Erythroblast (primary cell): ENCODE measurements at places on chromosomes 4 and X.
A peak's percentile ranks its signal among the peaks of the same experiment; 100 is the strongest.

DNA sequence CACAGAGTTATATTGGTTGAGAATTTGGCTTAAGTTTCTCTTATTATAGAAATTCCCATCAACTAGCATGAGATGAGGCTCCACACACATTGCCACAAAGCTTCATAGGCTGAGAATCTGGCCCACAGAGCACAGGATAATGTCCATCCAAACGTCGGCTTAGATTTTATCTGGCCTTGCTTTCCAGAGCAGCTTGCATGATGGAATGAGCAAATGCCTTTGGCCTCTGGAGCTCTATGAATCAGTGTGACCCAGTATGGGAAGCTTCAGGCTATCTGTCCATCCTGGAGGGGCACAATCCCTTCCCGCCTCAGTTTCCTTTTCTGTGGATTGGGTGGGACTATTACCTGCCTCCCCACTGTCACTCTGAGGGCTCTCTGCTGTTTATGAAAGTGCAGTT lies 131.5 kb upstream of the NDP start:
- no peak for DNase-seq

- DNase-seq = no peak
These were observed 1329.1 kb downstream of the PCDH18 start for GRCh38 chr4:136203199-136203598.

DNA sequence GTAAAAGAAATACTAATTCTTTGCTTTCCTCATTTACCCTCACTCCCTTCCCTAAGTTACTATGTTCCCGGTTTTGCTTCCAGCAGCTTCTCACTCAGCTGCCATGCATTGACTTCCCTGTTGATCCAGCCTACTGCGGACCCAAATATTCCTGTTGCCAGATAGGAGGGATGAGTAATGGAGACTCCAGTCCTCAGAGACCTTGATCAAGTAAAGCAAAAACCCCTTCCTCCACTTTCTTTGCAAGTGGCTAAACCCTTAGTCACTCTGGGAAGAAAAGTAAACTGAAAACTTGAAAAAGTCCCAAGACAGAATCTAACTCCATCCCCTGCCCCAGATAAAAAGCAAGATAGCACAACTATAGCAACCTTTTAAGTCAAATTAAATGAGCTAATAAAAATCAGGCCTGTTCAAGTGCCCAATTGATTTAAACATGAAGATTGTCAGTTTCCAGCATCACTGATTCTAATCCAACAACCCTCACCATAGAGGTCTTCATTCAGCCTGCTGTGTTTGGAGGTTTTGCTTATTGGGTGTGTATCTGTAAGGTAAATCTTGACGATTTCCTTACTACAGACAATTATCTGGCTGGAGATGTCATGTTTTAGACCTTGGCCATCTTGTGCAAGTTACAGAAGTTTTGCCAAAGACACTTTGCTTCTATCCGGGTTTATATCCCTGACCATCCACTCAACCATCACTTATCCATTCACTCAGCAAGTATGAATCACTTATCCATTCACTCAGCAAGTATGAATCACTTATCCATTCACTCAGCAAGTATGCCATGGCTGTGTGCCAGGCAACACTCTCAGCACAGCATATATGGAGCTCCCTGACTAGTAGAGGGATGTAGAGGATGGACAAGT lies 17.6 kb downstream of the FGFBP1 start:
- peak; percentile 2 for DNase-seq

DNA sequence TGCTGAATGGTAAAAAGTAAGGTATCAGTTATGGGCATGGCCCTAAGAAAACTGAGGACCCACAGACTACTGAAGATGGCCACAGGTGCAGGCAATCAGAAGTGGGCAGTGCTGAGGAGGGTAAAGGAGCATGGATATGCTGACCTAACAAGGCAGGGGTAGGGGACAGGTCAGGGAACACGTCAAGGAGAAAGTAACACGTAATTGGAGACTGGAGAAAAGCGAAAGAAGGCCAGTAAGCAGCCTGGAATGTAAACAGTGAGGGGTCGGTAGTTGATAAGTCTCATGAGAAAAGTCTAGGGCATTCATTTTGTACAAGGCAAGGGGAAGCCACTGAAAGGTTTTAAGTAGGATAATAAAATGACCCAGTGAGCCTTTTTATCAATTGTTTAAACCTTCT lies 153.3 kb downstream of the PRDM5 start:
- no peak for DNase-seq

GRCh38 chrX:1205681-1206611 lies 6.5 kb downstream of the CRLF2 start:
- DNase-seq = no peak

DNA sequence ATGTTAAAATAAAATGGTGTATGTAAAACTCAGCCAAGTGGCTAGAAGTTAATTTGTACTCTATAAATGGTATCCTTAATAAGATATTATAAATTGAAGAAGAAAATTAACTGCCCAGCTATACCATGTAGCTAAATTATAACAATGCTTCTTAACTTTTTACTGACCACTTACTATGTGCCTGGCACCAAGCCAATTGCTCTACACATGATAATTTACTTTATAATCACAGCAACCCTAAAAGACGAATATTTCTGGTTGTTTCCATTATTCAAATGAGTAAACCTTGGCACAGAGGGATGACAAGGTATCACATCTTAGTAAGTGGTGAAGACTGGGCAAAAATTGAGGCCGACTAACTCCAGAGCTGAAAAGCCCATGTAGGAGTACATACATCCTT lies 1506.6 kb downstream of the PCDH7 start:
- DNase-seq = no peak

DNA sequence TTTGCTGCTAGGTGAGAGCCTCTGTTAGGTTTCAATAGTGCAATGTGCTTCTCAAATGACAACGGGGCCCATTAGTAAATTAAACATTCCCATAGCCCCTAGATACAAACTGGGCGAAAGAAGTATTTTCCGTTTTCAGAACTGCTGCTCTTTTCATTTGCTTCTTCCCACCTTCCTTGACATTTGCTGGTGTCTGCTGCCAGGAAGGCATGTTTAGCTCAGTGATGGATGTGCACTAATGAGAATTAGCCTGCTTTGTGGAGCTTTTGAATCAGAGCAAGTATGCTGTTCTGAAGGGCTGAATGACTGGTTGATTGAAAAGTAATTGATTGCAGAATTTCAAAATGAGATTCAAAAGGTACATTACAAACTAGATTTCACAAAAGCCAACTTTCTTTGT lies 57.0 kb downstream of the SHROOM3 start:
- DNase-seq = no peak

GRCh38 chrX:115709039-115709438 lies 148.1 kb downstream of the PLS3 start:
- DNase-seq = no peak

GRCh38 chr4:2251795-2252529 lies 9.9 kb downstream of the MXD4 start:
- no peak for DNase-seq

DNA sequence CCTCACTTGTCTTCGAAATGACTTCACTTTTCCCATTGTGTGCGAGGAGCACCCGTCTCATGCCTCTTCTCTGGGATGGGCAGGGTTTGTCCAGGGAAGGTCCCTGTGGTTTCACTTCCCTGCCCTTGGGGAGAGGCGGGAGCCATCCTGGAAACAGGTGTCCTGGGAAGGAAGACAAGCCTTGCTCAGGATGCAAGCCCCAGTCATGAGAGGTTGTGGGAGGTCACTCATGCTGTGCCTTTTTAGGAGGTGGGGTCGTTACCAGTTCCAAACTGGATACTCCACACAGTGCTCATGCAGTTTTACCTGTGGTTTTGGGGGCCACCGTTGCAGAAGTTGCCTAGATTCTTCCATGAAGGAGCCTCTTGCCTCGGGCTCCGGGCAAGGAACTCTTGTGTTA lies 3.8 kb downstream of the RGS12 start:
- no peak for DNase-seq

DNA sequence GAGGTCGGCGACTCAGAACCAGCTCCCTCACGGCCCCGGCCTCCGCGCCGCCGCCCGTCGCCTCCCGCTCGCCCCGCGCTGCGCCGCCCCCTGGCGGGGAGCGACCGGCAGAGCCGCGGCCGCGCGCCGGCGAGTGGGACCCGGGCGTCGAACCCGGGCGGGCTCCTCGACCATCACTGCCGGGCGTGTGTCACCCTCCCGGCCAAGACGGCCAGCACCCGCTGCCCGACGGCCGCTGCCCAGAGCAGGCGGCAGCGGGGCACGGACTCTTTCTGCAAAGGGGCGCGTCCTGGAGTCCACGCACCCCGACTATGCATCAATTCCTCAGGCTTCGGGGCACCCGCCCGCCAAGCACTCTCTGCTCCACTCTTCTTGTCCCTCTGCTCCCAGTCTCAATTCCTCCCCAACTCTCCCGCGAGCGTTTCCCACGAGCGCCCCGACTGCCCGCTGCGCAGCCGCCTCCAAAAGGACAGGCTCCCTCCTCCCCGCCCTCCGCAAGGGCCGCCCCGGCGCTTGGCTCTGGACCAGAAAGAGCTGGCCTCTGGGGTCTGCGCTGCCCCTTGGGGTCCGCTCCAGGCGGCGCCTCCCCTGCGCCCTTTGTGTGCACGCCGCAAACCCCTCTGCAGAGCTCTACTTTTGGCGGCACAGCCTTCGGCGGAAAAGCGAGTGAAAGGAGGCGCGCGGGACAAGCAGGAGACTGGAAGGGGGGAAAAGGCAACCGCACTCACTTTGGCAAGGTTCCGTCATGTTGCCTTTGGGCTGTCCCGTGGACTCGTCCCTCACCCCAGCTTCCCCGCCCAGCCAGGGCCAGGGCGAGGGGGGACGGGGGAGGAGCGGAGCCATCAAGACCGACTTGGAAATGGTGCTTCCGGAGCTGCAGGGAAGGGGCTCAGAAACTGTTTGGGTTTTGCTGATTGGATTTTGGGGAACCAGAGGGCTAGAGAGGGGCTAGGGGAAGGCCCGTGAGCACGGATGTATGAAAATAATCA lies 1.0 kb downstream of the PDE5A start:
- peak; percentile 39 for DNase-seq

- no peak for DNase-seq
These were observed 133.1 kb downstream of the IDS start for GRCh38 chrX:149371986-149372385.

DNA sequence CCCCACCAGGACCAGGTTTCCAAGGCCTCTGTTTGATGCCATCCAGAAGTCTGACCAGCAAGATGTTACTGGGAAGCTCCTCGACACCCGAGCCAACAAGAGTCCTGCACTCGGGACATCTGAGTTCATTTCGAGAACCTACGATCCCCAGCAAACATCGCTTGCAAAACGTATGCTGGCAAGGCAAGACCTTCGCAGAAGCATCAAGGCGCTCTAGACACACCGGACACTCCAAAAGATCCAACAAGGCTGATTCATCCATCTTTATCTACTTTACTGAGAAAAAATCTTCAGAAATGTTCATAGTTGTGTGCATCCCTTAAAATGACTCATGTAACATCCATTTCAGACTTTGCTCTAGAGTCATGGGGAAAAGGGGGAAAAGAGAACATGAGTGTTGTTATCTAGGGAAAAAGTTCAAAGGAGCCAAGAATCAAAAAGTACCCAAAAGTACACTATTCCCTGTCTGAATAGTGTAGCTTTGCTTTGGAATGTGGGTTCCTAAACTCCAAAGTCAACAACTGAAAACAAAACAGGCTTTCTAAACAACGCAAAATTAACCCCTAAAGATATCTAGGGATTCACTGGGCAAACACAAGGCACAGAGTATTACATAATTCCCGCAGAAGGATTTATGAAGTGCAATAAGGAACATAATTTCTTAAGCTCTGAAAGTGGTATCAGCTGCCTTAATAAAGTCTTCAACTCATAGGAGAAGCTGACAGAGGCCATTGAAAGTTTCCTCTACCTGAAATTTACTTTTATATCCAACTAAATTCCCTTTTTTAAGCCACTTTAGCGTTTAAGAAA lies 1.6 kb downstream of the SH3RF1 start:
- DNase-seq = peak; percentile 17

- DNase-seq = no peak
These were observed 58.9 kb downstream of the ARX start for GRCh38 chrX:24956828-24957227.

DNA sequence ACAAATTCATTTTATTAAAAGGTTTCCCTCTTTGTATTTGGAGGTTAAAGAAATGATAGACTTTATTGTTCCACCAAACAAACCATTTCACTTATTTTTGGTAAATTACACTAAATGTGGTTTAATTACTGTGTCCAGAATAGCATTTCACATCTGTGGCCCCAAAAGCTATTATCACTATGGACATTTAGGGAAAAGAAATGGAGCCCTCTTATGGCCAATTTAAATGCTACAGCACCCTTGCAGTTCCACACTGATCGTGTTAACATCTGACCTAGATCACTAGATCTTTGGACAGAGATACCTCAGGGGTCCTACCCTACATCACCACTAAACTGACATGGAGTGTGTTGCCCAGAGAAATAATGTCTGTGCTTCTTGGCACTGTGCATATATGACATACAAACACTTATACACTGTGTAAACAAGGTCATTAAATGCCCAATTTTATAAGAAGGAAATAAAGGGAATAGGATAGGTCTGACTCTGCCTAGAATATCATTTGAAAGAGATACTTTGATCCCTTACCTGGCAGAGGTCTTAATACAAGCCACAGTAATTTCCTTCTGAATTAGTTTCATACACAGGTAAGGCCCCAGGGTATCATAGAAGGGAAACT lies 163.9 kb downstream of the KDR start:
- peak; percentile 26 for DNase-seq

DNA sequence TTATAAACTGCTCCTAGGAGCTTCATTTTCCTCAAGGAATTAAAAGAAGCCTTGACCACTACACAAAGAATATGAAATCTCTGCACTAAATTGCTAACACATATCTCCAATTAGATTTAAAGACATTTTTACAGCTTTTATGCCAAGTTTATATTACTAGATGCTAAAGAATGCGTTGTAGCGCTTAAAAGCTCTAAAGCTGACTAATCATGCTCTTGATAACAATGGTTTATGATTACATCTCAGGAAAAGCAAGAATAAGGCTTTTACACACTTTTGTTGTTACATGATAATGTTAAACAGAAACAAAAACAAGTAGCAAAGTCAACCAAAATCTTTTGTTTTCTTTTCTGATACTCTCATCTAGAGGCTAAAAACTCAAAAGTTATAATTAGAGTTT lies 44.7 kb downstream of the SLC10A7 start:
- DNase-seq = no peak

DNA sequence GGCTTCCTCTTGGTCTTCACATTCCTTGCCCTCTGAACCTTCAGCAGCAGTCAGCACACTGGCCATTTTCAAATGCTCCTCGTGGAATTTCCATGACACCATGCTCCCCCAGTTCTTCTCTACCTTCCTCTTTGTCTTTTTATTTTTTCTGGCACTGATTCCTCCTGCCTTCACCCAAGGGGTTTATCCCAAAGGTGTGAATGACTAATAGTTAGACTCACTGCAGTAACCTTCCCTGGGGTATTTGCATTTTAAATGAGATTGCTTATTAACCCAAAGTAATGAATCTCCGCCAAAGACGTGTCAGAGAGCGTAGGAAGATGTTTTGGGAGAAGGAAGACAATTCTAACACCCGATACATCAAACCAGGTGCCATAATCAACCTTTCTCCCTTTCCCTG lies 36.2 kb downstream of the CD40LG start:
- no peak for DNase-seq

- no peak for DNase-seq
These were observed 574.2 kb upstream of the CPEB2 start for GRCh38 chr4:14428125-14428524.
